RPMI7951 (cell line): ENCODE measurements at places on chromosomes 7 and 10. TPM values are rescaled to one million over a fixed set of nuclear protein-coding genes. Genes with fewer than 3 reads are reported as not detected.

Gene C10orf67
- not detected in 2 replicates for total RNA-seq

Gene TFEC
- total RNA-seq, result under 0.01 TPM in 1 of 2 replicates, not detected in the other

DNA sequence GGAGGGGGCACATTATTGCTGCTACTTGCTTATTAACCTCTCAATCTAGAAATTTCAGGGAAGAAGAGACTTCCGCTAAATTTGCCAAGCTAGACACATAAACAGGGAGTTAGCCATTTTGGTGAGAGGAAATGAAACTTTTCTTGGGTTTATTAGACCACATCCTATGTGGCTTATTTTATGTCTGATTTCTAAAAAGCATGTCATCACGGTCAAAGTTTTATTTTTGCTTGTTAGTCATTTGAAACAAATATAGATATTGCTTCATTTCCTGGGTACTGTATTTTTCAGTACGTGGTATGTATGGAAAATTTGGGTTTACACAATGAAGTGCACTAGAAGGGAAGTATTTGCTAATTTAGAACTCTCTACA, 144.1 kb downstream of the TCF7L2 start:
- DNase-seq, result peak; percentile 11

DNA sequence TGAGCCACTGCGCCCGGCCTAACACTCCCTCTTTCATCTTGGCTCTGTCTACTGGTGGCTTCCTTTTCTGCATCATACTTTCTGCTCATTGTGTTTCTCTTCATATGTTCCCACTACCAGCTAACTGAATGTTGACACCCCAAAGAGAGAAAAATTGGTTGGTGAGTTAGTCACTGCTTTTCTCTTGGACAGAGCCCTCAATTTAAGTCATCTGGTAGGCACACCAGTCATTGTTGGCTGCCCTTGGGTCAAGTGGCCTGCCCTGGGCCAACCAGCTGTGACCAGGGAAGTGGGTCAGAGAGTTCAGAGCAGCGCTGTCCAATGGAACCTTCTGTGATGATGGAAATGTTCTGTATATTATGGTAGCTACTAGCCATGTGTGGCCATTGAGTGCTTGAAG, 52.0 kb downstream of the GRK5 start:
- no peak for DNase-seq

DNA sequence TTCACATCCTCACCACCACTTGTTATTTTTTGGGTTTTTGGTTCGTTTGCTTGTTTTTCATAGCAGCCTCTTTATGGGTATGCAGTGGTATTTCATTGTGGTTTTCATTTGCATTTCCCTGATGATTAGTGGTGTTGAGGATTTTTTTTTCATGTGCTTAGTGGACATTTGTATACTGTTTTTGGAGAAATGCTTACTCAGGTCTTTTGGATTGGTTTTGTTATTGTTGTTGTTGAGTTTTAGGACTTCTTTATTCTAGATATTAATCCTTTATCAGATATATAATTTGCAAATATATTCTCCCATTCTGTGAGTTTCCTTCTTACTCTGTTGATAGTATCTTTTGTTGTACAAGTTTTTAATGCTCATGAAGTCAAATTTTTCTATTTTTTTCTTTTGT, 42.8 kb downstream of the GAD2 start:
- DNase-seq, result no peak

DNA sequence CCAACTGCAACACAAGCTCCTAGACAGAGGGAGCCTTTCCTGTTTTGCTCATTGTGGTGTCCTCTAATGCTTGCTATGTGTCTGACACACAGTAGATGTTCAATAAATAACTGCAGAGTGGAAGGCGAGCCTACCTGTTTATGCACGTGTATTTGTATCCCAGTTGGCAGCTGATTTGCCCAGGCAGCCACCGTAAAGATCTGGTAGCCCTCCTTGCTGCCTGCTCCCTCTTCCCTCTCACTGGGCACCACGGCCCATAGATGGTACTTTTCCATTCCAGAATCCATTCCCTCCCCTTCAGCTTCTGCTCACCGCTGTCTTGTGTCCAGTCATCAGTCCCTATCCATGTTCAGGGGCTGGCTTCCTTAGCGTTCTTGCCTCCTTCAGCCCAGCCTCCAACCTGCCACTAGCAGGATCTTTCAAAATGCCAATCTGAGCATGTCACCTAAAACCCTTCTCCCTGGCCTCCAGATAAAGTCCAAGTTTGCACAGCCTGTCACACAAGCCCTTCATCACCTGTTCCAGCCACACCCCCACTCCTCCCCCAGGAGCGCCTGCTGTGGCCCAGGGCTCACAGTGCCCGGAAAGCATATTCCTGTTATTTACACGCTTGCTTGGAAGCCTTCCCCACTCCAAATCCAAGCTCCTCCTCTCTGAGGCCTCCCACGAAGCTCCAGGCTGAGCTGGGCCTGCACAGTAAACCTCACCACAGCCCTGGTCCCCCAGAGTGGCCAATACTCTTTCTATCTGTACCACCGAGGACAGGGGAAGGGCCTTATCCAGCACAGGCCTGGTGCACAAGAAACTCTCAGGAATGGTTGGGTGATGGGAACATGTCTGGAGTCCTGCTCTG, 21.0 kb downstream of the ZCCHC24 start:
- no peak for DNase-seq

- DNase-seq, result peak; percentile 58
These were observed 21.5 kb downstream of the BTAF1 start for GRCh38 chr10:91944880-91945630.

DNA sequence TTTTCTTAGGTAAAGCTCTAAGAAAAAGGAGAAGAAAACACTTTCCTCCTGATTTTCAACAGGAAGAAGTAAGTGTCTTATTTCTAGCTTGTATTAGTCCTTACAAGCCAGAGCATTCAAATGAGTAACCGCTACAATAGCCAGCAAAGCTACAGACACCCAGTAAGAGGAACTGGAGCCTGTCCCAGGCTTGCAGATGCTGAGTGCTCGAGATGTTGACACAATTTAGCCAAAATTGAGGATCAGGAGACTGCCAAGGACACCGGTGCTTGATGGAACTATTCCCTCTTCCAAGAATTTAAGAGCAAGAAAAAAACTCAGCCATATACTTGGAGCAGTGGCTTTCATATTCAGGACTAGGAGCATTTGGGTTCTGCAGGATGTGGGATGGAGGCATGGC, 149.3 kb upstream of the DPP6 start:
- no peak for DNase-seq

- peak; percentile 21 for DNase-seq
These were observed 233.9 kb downstream of the RPS24 start for GRCh38 chr10:78267598-78267997.
